ENCODE measurements at places on chromosomes 16 and 17.

DNA sequence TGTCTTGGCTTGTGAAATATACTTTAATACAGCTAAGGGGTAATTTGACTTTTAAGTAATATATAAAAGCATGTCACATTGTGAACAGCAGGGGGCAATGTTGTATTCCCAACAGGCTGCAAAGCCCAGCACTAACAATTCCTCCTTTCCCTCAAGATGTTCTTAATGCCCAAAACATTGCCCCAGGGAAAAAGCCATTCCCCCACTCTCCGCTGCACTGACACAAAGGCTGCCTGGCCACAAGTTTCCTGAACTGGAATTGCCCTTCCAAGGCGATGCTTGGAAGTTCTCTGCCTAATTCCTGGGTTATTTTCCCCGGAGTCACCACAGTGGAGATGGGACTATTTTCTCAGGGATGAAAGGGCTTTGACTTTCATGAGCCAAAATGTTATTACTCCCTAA lies 27.2 kb downstream of the CLEC16A start:
- peak; percentile 74 for DNase-seq

DNA sequence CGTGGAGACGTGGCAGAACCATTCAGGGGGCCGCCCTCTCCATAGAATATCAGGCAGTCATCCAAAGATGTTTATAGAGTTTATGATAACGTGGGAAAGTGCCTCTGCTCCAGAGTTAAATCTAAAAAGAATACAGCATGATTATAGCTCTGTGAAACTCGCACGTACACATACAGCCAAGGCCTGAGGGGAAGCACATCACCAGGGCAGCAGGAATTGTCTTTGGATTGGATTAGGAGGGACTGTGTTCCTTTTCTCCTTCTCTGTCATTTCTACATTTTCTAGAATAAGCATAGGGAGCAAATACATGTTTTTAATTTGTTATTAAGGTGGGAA lies 26.9 kb downstream of the EEF2K start:
- DNase-seq, result no peak

DNA sequence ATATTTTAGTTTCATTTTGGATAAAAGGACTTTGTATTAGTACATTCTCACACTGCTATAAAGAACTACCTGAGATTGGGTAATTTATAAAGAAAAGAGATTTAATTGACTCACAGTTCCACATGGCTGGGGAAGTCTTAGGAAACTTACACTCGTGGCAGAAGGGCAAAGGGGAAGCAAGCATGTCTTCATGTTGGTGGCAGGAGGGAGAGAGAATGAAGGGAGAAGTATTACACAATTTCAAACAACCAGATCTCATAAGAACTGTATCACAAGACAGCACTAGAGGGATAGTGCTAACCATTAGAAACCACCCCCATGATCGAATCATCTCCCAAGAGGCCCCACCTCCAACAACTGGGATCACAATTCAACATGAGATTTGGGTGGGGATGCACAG lies 142.9 kb downstream of the USP31 start:
- no peak for DNase-seq

DNA sequence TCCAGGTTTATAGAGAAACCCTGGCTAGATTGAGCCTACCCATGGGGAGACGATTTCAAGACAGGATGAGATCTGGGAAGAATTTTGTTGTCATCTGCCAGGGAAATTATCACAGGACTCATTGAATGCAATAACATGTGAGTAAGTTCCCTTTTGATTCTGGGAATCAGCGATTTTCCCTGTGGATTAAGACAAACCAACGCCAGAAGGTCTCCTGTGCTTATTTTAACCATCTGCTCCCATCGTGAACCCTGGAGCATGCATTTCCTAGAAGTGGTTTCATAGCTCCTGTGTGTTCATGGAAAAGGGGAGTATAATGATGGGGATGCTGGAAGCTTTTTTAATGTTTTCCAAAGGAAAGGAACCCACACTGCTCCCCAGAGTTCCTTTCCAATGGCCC lies 21.0 kb upstream of the ARHGAP44 start:
- no peak for DNase-seq

DNA sequence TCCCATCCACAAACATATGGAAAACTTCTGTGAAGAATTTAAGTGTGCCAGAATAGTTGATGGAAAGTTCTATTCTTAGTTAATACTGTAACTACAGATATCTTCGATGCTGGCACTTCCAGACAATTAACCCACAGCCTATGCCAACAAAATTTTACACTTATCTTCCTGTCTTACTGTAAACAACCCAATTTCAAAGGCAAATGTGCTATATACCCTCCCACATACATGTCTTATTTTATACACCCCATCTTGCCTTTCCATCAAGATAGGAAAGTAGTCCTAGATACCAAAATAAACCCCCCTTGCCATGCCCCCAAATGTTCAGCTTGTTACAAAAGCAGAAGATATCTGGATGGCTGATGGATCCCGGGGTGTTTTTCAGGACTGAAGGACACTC lies 306.3 kb downstream of the SLC39A11 start:
- no peak for DNase-seq

- DNase-seq, result no peak
Observed at GRCh38 chr17:55398689-55399088, 22.9 kb downstream of the MMD start.

- DNase-seq, result no peak
Observed at GRCh38 chr16:54932737-54933254, 2.1 kb downstream of the IRX5 start.

GRCh38 chr16:79264237-79265109 lies 336.1 kb downstream of the MAF start:
- no peak for DNase-seq

DNA sequence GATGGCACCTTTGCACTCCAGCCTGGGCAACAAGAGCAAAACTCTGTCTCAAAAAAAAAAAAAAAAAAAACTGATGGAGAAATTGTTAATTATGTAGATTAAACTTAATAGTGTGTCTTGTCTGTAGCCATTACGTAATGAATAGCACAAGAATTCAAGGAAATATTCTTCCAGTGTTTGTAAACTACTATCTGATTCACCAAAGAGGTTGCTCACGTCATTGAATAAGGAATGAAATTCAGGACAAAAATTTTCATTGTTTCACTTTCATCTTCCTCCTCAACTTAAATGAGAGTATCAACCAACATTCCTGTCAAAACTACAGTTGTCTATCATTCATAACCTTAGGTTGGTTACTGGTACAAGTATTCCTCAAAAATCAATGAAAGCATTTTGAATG lies 30.7 kb upstream of the MYO18A start:
- no peak for DNase-seq

GRCh38 chr17:45132572-45133463 lies 503 bp upstream of the PLCD3 start:
- DNase-seq, result peak; percentile 39

DNA sequence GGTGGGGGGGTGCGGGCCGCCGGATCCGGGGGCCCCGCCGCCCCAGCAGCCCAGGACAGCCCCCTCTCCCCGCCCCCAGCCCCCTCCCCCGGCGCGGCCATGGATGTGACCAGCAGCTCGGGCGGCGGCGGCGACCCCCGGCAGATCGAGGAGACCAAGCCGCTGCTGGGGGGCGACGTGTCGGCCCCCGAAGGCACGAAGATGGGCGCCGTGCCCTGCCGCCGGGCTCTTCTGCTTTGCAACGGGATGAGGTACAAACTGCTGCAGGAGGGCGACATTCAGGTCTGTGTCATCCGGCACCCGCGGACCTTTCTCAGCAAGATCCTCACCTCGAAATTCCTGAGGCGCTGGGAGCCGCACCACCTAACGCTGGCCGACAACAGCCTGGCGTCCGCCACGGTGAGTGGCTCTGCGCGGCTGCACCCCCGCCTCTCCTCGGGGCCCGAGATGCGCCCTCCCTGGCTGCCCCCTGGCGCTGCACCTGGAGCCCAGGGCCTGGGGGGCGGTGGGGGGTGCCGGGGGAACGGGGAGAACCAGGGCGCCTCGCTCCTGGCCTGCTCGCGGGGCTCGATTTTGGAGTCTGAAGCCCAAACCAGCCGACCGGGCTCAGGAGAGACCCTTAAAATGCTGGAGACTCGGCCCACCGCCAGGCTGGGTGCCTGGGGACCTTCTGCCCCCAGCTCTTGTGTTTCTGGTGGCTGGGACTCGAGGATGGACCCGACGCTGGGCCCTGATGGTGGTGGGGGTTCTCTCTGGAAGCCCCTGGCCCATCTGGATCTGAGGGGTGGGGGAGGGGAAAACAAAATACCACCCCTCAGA lies 744 bp downstream of the CMIP start:
- peak; percentile 12 for DNase-seq

DNA sequence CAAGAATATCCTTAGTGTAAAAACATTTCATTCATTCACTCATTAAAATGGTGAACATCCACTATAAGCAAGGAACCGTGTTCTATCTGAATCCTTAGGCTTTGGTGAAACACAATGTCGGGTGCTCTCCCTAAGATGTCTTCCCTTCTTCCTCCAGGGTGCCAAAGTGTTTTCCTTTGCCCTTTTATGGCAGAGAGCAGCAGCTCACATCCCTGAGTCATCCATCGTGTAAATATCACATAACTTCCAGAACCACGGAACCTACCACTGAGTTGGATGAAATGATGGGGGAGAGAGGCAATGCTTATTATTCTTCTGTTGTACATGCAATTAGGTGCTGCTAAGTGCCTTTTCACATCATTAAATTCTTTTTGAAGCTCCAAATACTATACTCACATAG lies 50.2 kb downstream of the DNAH3 start:
- no peak for DNase-seq

GRCh38 chr17:16928406-16929034 lies 43.4 kb downstream of the TNFRSF13B start:
- no peak for DNase-seq

- DNase-seq, result no peak
Observed at GRCh38 chr16:85110105-85110504, 2.2 kb downstream of the CIBAR2 start.

- DNase-seq, result no peak
Observed at GRCh38 chr16:19419698-19420075, 2.0 kb downstream of the TMC5 start.

DNA sequence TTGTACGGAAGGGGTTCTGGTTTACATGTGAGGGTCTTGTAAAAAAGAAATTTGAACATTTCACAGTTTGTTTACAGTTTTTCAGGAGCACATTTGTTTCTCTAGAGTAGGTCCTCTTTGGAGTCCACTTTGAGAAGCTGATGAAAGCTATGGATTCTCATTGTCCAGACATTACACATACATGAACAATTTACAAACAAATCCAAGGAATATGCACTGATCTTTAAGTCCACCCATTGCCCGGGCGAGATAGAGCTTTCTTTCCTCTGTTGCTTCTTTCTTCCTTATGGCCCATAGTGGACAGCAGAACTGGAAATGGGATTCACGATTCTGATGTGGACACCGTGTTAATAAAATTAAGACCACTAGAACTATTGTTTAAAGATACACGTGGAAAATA lies 1.9 kb downstream of the DCAF7 start:
- DNase-seq, result no peak

DNA sequence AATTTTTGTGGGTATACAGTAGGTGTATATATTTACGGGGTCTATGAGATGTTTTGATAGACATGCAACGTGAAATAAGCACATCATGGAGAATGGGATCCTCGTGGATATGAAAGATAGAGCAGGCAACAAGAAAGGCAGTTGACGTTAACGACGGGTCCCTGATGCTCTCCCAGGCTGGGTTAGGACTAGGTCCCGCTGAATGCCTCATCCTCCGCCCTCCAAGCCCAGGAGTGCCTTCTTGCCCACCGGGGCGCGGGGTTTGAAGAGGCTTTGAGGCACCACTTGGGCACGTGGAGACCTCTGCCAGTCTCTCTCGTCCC lies 9.5 kb upstream of the ZFP90 start:
- DNase-seq, result no peak

DNA sequence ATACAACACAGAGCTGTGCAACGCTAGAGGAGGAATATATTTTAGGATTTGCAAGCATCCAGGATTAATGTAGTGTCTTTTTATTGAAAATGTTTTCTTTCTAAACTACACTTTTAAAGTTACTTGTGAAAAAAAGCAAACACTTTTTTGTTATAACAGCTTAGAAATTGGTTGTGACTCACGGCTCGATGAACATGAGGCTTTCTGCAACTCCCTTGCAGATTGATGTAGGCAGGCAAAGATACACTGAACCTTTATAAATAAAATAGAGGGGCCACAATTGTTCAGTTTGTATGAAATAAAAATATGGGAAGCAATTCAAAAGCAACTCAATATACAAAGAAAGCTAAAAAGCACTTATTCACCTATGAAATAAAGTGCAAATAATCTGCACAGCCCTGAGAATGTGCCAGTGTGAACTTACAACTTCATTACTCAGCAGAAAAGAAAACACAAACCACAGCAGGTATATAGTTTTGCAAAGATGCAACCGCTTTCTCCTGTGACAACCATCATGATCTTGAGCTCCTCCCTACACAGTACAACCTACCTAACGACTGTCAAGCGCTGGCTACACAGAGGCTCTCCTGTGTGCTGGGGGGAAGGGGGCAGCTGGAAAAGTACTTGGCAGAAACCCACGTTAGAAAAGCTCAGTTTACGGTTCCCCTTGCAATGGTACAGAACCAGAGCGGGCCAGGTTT lies 948 bp downstream of the LUC7L start:
- DNase-seq, result peak; percentile 25

GRCh38 chr16:53087101-53087500 lies 32.3 kb downstream of the CHD9 start:
- peak; percentile 53 for DNase-seq

DNA sequence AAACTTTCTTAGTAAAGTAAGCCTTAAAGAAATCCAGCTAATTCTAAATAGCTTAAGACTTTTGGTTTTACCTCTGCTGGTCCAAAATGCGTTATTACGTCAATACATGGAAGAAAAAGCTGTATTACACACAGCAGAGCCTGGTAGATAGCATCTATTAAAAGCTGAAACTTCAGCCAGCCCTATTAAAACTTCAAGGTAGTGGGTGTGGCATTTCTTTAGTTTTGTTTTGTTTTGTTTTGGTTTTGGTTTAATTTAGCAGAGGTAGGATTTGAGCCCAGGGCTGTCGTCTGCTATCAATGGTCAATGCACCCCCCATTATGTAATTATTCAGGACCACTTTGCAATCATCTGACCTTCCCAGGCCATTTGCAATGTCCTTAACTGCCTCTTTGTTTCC lies 318.4 kb upstream of the MAF start:
- no peak for DNase-seq

GRCh38 chr17:69874175-69874670 lies 200.8 kb upstream of the KCNJ16 start:
- DNase-seq, result no peak

DNA sequence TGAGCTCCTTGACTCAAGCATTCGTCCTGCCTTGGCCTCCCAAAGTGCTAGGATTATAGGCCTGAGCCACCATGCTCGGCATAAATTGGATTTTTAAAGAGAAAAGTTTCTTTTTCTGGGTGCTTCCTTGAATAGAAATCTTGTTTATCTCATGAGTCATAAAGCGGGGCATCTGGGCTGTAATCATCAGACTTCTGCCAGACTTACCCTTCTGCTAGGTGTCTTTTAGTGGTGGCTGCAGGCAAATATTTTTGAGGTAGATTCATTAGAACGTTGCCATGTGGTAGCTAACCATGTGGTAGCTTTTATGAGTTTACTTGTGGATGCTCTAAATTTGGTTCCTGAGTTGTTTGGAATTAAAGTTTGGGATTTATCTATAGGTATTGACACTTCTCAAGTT lies 13.4 kb downstream of the PGS1 start:
- DNase-seq, result no peak
